HCEC 1CT (cell line): ENCODE measurements at places on chromosomes 2 and 18.

GRCh38 chr2:142974288-142975024, 97.0 kb downstream of the KYNU start:
- DNase-seq = peak; percentile 40

DNA sequence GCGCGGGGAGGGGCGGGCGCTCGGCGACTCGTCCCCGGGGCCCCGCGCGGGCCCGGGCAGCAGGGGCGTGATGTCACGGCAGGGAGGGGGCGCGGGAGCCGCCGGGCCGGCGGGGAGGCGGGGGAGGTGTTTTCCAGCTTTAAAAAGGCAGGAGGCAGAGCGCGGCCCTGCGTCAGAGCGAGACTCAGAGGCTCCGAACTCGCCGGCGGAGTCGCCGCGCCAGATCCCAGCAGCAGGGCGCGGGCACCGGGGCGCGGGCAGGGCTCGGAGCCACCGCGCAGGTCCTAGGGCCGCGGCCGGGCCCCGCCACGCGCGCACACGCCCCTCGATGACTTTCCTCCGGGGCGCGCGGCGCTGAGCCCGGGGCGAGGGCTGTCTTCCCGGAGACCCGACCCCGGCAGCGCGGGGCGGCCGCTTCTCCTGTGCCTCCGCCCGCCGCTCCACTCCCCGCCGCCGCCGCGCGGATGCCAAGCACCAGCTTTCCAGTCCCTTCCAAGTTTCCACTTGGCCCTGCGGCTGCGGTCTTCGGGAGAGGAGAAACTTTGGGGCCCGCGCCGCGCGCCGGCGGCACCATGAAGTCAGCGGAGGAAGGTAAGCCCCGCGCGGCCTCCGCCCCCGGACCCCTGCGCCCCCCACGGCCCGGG, at the start of gene NFATC1:
Gene NFATC1 (plus strand): TSS at position 170 of the 644 bp plus-strand sequence. CDS start 295 bp downstream, at position 465.
- peak; percentile 50 for DNase-seq

DNA sequence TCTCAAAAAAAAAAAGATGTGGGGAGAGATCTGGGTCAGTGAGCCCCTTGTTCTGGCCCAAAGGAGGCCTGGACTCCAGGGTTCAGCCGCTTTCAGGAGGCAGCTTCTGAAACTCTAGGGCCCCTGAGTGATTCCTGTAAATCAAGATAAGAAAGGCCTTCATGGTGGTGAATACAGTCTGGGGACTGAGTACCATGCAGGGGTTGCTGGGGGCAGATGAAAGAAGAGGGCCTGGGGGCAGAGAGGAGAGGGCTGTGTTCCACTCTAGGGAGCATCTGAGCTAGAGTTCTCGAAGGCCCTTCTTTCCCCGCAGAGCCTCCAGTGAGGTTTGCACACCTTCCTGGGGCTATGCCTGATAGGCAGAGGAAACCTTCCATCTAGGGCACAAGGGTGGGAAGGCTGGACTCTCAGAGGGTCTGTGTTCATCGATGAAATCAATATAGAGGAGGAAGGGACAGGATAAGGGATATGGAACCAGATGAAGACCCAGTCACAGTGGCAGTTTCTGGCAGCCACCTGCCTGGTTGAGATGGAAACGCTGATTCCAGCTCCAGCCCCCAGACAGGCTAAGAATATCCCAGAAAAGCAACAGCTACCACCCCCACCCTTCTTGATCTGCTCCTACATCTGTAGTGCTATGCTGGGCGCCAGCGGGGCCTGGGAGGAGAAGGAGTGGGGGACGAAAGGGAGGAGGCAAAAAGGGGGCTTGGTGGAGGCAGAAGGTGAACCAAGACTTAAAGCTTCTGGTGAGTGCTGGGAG, 4.7 kb upstream of the CDK5R2 start:
- no peak for DNase-seq

DNA sequence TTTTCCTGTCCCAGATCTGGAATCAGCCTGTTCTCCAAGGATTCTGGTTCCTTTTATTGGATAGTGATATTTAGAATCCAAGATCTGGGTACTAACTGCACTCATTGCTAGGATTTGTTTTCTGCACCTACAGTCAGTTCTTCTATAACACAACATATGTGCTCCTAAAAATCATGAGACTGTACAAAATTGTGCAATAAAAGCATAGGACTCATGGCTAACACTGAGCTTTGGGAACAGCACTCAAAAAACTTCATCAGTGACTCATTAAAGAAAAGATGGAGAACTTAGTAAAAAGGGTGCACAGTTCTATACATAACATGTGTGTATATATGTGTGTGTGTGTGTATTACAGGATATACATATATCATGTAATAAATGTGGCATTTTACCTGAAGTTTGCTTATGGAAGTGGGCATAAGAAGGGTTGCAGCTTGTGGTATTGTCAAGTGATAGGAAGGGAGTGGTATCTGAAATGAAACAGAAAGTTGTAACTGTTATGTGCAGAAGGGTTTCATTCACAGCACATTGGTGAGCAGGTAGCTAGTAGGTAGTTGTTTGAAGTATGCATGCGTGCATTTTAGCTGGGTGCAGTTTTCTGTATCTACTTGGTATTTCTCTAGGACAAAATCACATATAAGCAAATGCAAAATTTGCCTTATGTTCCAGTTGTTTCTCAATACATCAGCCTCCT, 5.9 kb upstream of the SCYGR2 start:
- peak; percentile 17 for DNase-seq
